HepG2 (cell line): ENCODE measurements at places on chromosomes 12 and 14. TPM values are rescaled to one million over a fixed set of nuclear protein-coding genes. Genes with fewer than 3 reads are reported as not detected.

Gene CLEC2A
- total RNA-seq: not detected in 2 replicates

GRCh38 chr12:66118240-66118891, 12.2 kb downstream of the LLPH start:
- no peak for DNase-seq
- no peak overlapping the region for H3K27ac ChIP-seq
- no peaks in the 10 kb centered on the region for H3K27me3 ChIP-seq

- H3K27ac ChIP-seq: no peak overlapping the region
- H3K4me1 ChIP-seq: no peaks in the 10 kb centered on the region
- no peak for DNase-seq
- no peak overlapping the region for H3K4me3 ChIP-seq
- H3K27me3 ChIP-seq: peaks cover 36% of the 10 kb centered on the region; the same call in 2 of the 3 replicates
These were observed 86.7 kb upstream of the FZD10 start for GRCh38 chr12:130075497-130076076.

Gene PLCZ1
- not detected in 2 replicates for total RNA-seq

DNA sequence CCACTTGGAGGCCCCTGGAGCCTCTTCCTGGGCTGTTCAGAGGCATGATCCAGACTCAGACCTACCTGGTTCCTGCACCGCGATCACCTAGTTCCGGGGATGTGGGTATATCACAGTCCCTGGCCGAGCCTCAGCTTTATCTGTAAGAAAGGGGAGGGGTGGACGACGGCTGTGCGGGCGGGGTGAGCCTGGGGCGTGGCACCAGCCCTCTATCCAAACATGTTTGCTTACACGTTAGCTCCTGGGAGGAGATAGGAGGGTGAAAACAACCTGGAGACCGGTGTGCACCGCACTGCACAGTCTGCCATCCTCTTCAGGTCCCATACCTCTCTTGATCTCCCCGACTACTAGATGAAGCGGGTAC, 1.2 kb downstream of the ANKRD9 start:
- 0 out of 3 replicates have a peak, but pooled peaks cover 4% of the 10 kb centered on the region for H3K36me3 ChIP-seq
- H3K27ac ChIP-seq: peak overlapping the region; percentile 80
- peak overlapping the region; percentile 60 for H3K4me3 ChIP-seq
- no peaks in the 10 kb centered on the region; the same call in 2 of the 3 replicates for H3K27me3 ChIP-seq
- H3K4me1 ChIP-seq: peaks cover 41% of the 10 kb centered on the region

DNA sequence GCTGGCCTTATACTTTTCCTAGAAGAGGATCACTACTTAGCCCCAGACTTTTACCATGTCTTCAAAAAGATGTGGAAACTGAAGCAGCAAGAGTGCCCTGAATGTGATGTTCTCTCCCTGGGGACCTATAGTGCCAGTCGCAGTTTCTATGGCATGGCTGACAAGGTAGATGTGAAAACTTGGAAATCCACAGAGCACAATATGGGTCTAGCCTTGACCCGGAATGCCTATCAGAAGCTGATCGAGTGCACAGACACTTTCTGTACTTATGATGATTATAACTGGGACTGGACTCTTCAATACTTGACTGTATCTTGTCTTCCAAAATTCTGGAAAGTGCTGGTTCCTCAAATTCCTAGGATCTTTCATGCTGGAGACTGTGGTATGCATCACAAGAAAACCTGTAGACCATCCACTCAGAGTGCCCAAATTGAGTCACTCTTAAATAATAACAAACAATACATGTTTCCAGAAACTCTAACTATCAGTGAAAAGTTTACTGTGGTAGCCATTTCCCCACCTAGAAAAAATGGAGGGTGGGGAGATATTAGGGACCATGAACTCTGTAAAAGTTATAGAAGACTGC, 1.5 kb downstream of the MGAT2 start:
- H3K4me3 ChIP-seq: peak overlapping the region; percentile 81
- peaks cover 50% of the 10 kb centered on the region for H3K4me1 ChIP-seq
- peak overlapping the region; percentile 94 for H3K27ac ChIP-seq
- DNase-seq: no peak
- H3K27me3 ChIP-seq: no peaks in the 10 kb centered on the region

GRCh38 chr14:88748288-88748687, 44.5 kb downstream of the EML5 start:
- no peaks in the 10 kb centered on the region for H3K4me1 ChIP-seq
- DNase-seq: no peak
- no peak overlapping the region for H3K4me3 ChIP-seq
- no peaks in the 10 kb centered on the region for H3K27me3 ChIP-seq
- no peaks in the 10 kb centered on the region for H3K36me3 ChIP-seq

GRCh38 chr12:52988898-52989297, 17.4 kb upstream of the EIF4B start:
- peaks cover 59% of the 10 kb centered on the region for H3K4me1 ChIP-seq
- no peak overlapping the region for H3K27ac ChIP-seq
- H3K36me3 ChIP-seq: no peaks in the 10 kb centered on the region
- no peak overlapping the region for H3K4me3 ChIP-seq

Gene SERPINA9
- total RNA-seq: not detected in 2 replicates

GRCh38 chr12:14290951-14291350, 74.5 kb upstream of the ATF7IP start:
- DNase-seq: no peak
- no peak overlapping the region for H3K27ac ChIP-seq
- H3K4me3 ChIP-seq: no peak overlapping the region
- H3K27me3 ChIP-seq: no peaks in the 10 kb centered on the region

Gene WASHC3
- total RNA-seq: 32.7 and 40.5 TPM in 2 replicates

DNA sequence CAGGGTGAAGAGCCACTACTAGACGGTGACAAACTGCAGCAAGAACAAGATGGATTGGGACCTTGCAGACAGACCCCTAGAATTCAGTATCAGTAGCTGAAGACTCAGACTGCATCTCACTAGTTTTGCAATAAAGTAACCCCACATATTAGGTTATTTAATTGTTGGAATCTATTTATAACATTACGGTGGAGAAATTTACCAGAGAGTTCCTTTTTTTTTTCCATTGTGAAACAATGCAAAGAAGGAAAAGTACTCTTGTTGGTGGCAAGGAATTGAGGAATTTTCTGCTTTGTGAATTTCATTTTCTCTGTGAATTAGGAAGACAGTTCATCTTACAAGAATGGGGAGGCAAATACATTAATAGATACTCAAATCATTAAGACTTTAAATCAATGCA, 185.7 kb upstream of the PPFIA2 start:
- DNase-seq: no peak
- no peak overlapping the region for H3K27ac ChIP-seq
- no peaks in the 10 kb centered on the region for H3K27me3 ChIP-seq
- H3K36me3 ChIP-seq: no peaks in the 10 kb centered on the region
